Panc1 (cell line): ENCODE measurements at places on chromosomes 13 and 19. TPM values are rescaled to one million over a fixed set of nuclear protein-coding genes. Genes with fewer than 3 reads are reported as not detected.

DNA sequence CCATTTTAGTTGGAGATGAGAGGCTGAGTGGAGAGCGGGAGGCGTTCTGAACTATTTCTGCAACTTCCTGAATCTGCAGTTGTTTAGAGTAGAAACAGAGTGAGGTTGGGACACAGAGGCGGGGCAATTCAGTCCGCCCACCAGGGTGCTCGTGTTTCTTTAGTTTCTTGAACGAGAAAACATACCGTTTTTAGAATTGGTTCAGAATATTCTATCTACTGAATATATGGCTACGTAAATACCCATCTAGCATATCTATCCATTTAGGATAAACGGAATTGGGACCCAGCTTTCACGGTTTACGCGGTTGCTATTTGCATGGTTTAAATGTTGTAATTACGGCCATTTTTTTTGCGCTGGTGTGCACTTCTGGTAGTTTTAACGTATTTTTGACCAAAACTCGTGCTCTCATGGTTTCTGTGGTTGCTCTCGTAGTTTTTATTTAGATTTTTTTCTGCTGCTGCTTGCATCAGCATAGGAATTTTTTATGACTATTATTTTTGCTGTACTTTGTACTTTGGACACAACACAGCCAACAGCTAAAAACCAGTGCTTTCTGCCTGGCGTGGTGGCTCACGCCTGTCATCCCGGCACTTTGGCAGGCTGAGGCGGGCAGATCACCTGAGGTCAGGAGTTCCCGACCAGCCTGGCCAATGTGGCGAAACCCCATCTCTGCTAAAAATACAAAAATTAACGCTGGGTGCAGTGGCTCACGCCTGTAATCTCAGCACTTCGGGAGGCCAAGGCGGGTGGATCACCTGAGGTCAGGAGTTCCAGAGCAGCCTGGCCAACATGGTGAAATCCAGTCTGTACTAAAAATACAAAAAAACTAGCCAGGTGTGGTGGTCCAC, 32.7 kb downstream of the TIMM13 start:
- H3K27me3 ChIP-seq = no peaks in the 10 kb centered on the region
- no peak overlapping the region for H3K27ac ChIP-seq
- DNase-seq = no peak
- no peaks in the 10 kb centered on the region for H3K36me3 ChIP-seq

GRCh38 chr19:14545716-14546082, 16.3 kb downstream of the TECR start:
- DNase-seq = no peak
- H3K27ac ChIP-seq = no peak overlapping the region
- peaks cover 13% of the 10 kb centered on the region for H3K4me1 ChIP-seq
- H3K36me3 ChIP-seq = no peaks in the 10 kb centered on the region
- no peak overlapping the region for H3K4me3 ChIP-seq

DNA sequence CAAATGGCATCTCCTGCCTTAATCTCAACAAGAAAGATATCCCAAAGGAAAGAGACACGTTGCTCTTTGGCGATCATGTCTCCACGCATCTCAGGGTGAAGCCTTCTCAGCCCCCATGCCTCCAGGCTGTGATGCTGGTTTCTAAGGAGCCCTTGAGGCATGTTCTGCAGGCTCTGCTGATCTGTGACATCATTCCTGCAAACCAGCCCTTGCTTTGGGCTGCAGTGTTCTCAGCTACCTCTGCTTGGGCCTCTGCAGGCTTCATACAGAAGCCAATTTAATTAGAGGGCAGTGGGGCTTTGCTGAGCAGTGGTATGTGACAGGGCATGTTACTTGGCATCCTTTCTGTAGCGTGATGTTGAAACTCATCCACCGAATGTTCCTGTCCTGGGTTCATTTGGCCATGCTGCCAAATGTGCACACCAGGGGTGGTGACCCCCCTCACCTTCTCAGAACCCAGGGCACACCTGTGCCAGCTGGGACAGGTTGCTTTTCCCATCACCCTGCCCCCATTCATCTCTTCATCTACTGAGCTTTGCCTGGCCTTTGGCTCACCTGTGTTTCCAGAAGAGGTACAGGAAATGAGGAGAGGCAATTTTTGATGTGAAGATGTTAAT, 230.9 kb downstream of the TEX29 start:
- H3K4me1 ChIP-seq = no peaks in the 10 kb centered on the region
- no peak overlapping the region for H3K4me3 ChIP-seq
- H3K27me3 ChIP-seq = no peaks in the 10 kb centered on the region
- H3K27ac ChIP-seq = no peak overlapping the region
- DNase-seq = no peak

DNA sequence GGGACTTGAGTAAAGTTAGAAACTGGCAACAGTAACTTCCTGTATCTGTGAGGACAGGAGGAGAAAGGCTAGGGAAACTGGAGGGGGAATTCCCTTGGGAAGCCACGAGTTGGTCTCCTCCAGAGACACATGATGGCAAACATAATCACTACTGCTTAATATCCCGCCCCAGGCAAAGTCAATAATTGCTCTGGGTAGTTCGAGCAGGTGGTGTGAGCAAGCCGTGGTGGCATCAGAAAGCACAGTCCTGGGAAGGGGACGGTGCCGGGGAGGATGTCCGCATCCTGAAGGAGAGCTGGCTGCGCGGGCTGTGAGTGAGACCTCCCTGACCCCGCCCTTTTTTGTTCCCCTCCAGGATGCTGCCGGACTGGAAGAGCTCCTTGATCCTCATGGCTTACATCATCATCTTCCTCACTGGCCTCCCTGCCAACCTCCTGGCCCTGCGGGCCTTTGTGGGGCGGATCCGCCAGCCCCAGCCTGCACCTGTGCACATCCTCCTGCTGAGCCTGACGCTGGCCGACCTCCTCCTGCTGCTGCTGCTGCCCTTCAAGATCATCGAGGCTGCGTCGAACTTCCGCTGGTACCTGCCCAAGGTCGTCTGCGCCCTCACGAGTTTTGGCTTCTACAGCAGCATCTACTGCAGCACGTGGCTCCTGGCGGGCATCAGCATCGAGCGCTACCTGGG, 1.4 kb downstream of the FFAR2 start:
- H3K36me3 ChIP-seq = no peaks in the 10 kb centered on the region
- H3K4me3 ChIP-seq = no peak overlapping the region
- no peak for DNase-seq
- H3K27ac ChIP-seq = no peak overlapping the region

- no peaks in the 10 kb centered on the region for H3K36me3 ChIP-seq
- H3K4me1 ChIP-seq = no peaks in the 10 kb centered on the region
- no peak for DNase-seq
These were observed 46.9 kb upstream of the VSTM2B start for GRCh38 chr19:29478578-29479565.

The TPTE2 gene
- total RNA-seq = not detected

GRCh38 chr13:78958006-78958405, 299.1 kb upstream of the OBI1 start:
- DNase-seq = no peak
- H3K4me3 ChIP-seq = no peak overlapping the region
- no peaks in the 10 kb centered on the region for H3K36me3 ChIP-seq
- H3K27ac ChIP-seq = no peak overlapping the region
- no peaks in the 10 kb centered on the region for H3K4me1 ChIP-seq

GRCh38 chr13:58434943-58435342, 803.4 kb downstream of the PCDH17 start:
- H3K4me1 ChIP-seq = no peaks in the 10 kb centered on the region
- H3K36me3 ChIP-seq = no peaks in the 10 kb centered on the region
- no peak overlapping the region for H3K4me3 ChIP-seq
- DNase-seq = no peak

The TRPC4 gene
- total RNA-seq = 0.10 TPM

DNA sequence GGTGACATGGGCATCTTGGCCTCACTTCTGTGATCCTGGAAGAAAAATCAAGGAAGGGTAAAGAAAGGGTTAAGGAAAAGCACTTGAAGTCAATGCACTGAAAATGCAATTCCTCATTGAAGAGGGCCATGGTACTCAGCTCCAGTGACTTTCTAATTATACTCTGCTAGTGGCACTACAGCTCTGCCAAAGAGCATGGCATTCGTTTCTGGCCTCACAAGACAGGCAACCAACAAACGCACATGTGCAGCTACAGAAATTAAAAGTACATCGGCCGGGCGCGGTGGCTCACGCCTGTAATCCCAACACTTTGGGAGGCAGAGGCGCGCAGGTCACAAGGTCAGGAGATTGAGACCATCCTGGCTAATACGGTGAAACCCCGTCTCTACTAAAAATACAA, 21.8 kb downstream of the SACS start:
- no peaks in the 10 kb centered on the region for H3K36me3 ChIP-seq
- H3K27me3 ChIP-seq = no peaks in the 10 kb centered on the region
- no peak overlapping the region for H3K4me3 ChIP-seq
- no peak for DNase-seq
- H3K4me1 ChIP-seq = no peaks in the 10 kb centered on the region

- H3K36me3 ChIP-seq = no peaks in the 10 kb centered on the region
- DNase-seq = no peak
- H3K4me1 ChIP-seq = no peaks in the 10 kb centered on the region
- H3K27ac ChIP-seq = no peak overlapping the region
- no peak overlapping the region for H3K4me3 ChIP-seq
These were observed 38.4 kb downstream of the ZDHHC20 start for GRCh38 chr13:21420706-21421105.

DNA sequence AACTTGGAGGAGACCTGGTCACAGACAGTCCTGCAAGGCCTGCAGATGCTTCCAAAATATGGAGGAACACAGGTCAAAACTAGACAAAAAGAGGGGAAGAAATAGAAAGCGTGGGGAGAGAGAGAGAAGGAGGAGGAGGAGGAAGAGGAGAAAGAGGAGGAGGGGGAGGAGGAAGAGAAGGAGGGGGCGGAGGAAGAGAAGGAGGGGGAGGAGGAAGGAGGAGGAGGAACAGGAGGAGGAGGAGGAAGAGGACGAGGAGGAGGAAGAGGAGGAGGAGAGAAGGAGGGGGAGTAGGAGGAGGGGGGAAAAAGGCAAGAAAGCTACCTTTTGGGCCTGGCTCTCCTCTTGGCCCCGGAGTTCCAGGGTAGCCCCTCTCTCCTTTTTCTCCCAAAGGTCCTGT, 105.8 kb downstream of the COL4A1 start:
- H3K27me3 ChIP-seq = no peaks in the 10 kb centered on the region
- H3K36me3 ChIP-seq = no peaks in the 10 kb centered on the region
- DNase-seq = no peak
- no peak overlapping the region for H3K4me3 ChIP-seq
- no peaks in the 10 kb centered on the region for H3K4me1 ChIP-seq
- no peak overlapping the region for H3K27ac ChIP-seq

GRCh38 chr13:112990783-112991182, 21.8 kb downstream of the MCF2L start:
- H3K4me3 ChIP-seq = no peak overlapping the region
- no peaks in the 10 kb centered on the region for H3K36me3 ChIP-seq
- no peaks in the 10 kb centered on the region for H3K4me1 ChIP-seq
- no peak overlapping the region for H3K27ac ChIP-seq
- DNase-seq = no peak
- H3K27me3 ChIP-seq = no peaks in the 10 kb centered on the region

- no peak for DNase-seq
- no peaks in the 10 kb centered on the region for H3K36me3 ChIP-seq
- H3K4me3 ChIP-seq = no peak overlapping the region
These were observed 64.9 kb upstream of the HTR2A start for GRCh38 chr13:46961719-46962118.

- H3K4me3 ChIP-seq = no peak overlapping the region
- no peaks in the 10 kb centered on the region for H3K4me1 ChIP-seq
- no peak for DNase-seq
- H3K27me3 ChIP-seq = no peaks in the 10 kb centered on the region
- H3K36me3 ChIP-seq = no peaks in the 10 kb centered on the region
These were observed 74.7 kb downstream of the MZT1 start for GRCh38 chr13:72652681-72653080.

The GFY gene
- total RNA-seq = not detected

The ABCA7 gene
- total RNA-seq = 47.5 TPM

DNA sequence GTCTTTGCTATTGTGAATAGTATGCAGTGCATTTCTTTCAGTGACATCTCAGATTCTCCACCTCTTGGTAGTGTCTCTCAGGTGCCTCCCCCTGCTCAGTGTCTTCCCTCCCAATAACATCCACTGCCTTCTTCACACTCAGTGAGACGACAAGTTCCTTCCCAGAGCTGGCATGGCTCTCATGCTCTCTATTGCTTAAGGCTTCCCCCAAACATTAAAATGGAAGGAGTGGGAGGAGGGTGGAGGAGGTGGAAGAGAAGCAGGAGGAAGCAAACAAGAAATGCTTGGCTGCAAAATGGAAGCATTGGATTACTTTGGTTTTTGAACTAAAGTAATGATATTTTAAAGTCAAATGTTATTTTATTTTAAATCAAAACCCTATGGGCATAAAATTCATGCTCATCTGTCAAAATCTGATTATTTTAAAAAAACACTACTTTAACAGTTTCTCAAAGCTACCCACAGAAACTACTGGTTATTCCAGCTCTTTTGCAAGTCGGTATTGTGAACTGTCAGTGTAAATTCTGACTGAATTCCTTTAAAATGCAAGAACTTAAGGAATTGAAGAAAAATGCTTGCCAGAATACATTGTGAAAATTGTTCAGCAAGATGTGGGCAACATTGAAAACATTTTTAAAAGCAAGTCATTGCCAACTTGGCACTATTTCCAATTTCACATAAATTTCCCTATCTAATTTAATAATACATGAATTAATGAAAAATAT, 727.6 kb upstream of the ARGLU1 start:
- no peak overlapping the region for H3K27ac ChIP-seq
- no peak for DNase-seq
- H3K4me1 ChIP-seq = no peaks in the 10 kb centered on the region
- H3K36me3 ChIP-seq = no peaks in the 10 kb centered on the region; the same call in 1 of the 2 replicates
- no peaks in the 10 kb centered on the region for H3K27me3 ChIP-seq
- H3K4me3 ChIP-seq = no peak overlapping the region

GRCh38 chr13:110062077-110062776, 244.7 kb downstream of the COL4A1 start:
- DNase-seq = no peak
- H3K36me3 ChIP-seq = no peaks in the 10 kb centered on the region
- no peak overlapping the region for H3K4me3 ChIP-seq
- H3K4me1 ChIP-seq = no peaks in the 10 kb centered on the region

The PODNL1 gene
- 1.4 TPM for total RNA-seq

The SIGLEC14 gene
- total RNA-seq = not detected

GRCh38 chr19:8501981-8502380, 459 bp downstream of the PRAM1 start:
- no peaks in the 10 kb centered on the region for H3K4me1 ChIP-seq
- DNase-seq = no peak
- no peak overlapping the region for H3K27ac ChIP-seq
- H3K27me3 ChIP-seq = no peaks in the 10 kb centered on the region
- H3K4me3 ChIP-seq = no peak overlapping the region

- no peaks in the 10 kb centered on the region for H3K27me3 ChIP-seq
- no peak overlapping the region for H3K27ac ChIP-seq
- no peak for DNase-seq
- no peak overlapping the region for H3K4me3 ChIP-seq
These were observed 15.5 kb upstream of the KIR3DL3 start for GRCh38 chr19:54708781-54709180.

- peak within 1 kb of the TSS; percentile 88 for H3K27ac ChIP-seq
- no peaks in the 10 kb centered on the region for H3K36me3 ChIP-seq
- H3K27me3 ChIP-seq = no peaks in the 10 kb centered on the region
- DNase-seq = no peak
- peak within 1 kb of the TSS; percentile 57 for H3K4me3 ChIP-seq
These were observed at the start of gene ATP8B3 for GRCh38 chr19:1811942-1812425. Gene ATP8B3 (minus strand): TSS chr19:1812276. CDS start chr19:1811736, 540 bp downstream.
